Caki2 (cell line): ENCODE measurements at places on chromosomes 7 and 10. TPM values are rescaled to one million over a fixed set of nuclear protein-coding genes. Genes with fewer than 3 reads are reported as not detected.

MACC1 gene
- total RNA-seq, result not detected in 2 replicates

PRF1 gene
- not detected in 2 replicates for total RNA-seq

PLXDC2 gene
- total RNA-seq, result 4.7 and 7.4 TPM in 2 replicates

TAS2R38 gene
- total RNA-seq, result not detected in 2 replicates

CAMK1D gene
- 11.0 and 11.7 TPM in 2 replicates for total RNA-seq

MICALL2 gene
- total RNA-seq, result 8.8 and 13.5 TPM in 2 replicates

ZNF365 gene
- 3.4 and 10.1 TPM in 2 replicates for total RNA-seq

GPR15LG gene
- not detected in 2 replicates for total RNA-seq

MSMB gene
- not detected in 2 replicates for total RNA-seq

IFIT1 gene
- 19.8 and 26.9 TPM in 2 replicates for total RNA-seq

NRCAM gene
- 41.9 and 62.1 TPM in 2 replicates for total RNA-seq

CYP26C1 gene
- total RNA-seq, result not detected in 2 replicates

ALOX5 gene
- total RNA-seq, result 2.1 and 4.8 TPM in 2 replicates

TWIST1 gene
- not detected in 2 replicates for total RNA-seq

CHST15 gene
- total RNA-seq, result 17.9 and 27.1 TPM in 2 replicates

OR2A1 gene
- not detected in 2 replicates for total RNA-seq

VTI1A gene
- total RNA-seq, result 9.7 and 17.8 TPM in 2 replicates

BMS1 gene
- 18.4 TPM in 2 replicates for total RNA-seq

TAX1BP1 gene
- 29.7 and 42.8 TPM in 2 replicates for total RNA-seq

C10orf71 gene
- not detected in 2 replicates for total RNA-seq

MRC1 gene
- total RNA-seq, result not detected in 2 replicates

DYDC2 gene
- total RNA-seq, result not detected in 2 replicates
